ENCODE measurements at places on chromosomes 13 and 19. TPM values are rescaled to one million over a fixed set of nuclear protein-coding genes. Genes with fewer than 3 reads are reported as not detected.

DNA sequence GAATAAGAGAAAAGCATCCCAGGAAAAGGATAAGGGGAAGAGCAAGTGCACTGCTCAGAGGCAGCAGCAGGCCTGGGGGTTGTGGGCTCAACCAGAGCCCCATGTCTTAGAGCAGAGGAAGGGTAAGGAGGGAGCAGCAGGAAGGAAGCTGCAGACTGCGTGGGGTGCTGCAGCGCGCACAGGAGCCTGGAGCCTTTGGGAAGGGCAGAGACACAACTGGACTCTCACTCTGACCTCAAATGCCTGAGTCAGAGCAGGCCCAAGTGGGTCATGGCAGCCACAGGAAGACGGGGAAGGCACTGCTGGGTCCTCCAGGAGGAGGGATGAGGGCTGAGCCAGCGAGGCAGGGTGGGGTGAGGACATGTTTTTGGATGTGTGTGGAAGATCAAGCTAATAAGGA is 31.6 kb downstream of the SIGLEC7 start:
- no peak for DNase-seq

DNA sequence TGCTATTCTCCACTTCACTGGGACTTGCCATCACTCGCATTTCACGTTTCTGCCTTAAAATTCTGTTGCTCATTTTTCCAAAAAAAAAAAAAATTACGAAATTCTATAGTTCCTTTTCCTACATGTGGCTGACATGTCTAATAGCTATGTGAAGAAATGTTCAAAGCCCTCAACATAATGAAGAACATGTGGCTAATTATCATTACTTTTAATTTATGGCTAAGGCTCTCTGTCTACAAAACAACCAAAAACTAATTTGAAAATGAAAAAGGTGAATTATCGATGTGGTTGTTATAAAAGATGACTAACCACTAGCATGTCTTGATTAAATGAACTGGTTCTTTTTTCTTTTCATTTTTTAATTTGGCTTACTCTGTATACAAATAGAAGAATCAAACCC is 940.0 kb downstream of the EFNB2 start:
- no peak for DNase-seq

DNA sequence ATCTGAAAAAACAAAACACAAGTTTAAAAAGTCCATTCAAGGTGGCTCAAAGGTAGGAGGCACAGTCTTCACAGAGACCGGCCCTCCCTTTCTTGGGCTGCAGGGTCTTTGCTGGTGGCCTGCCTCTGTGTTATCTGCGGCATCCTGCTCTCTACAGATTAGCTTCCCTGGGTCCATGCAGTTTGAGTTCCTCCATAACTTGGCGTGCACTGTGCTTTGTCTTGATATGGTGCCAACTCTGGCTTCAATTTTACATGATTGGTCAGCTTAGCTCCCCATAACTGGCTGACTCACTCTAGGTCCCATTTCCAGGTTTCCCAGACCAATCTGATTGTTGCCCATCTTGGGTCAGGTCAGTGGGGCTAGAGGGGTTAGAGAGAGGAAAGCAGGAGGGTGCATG is 41.8 kb downstream of the TPT1 start:
- no peak for DNase-seq

GRCh38 chr13:75850916-75851315 is 214.8 kb downstream of the LMO7 start:
- DNase-seq: no peak

DNA sequence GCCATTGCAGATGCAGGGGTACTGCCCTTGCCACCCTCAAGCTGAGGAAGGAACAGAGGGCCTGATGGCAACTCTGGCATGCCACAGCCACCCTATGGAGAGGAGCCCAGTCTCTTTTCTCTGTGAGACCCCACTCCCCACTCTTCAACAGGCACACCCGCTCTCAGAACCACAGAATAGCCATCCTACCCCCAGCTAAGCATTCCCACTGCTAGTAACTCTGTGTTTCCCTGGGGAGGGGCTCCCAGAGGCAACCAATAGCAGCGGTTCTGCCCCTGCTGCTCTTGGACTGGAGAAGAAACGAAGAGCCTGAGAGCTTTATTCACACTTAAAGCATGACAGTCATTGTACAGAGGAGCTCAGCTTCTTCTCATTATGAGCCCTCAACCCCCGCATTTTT is 49.3 kb downstream of the UBL3 start:
- no peak for DNase-seq

GRCh38 chr13:48230541-48230940 is 2.5 kb upstream of the ITM2B start:
- no peak for DNase-seq

DNA sequence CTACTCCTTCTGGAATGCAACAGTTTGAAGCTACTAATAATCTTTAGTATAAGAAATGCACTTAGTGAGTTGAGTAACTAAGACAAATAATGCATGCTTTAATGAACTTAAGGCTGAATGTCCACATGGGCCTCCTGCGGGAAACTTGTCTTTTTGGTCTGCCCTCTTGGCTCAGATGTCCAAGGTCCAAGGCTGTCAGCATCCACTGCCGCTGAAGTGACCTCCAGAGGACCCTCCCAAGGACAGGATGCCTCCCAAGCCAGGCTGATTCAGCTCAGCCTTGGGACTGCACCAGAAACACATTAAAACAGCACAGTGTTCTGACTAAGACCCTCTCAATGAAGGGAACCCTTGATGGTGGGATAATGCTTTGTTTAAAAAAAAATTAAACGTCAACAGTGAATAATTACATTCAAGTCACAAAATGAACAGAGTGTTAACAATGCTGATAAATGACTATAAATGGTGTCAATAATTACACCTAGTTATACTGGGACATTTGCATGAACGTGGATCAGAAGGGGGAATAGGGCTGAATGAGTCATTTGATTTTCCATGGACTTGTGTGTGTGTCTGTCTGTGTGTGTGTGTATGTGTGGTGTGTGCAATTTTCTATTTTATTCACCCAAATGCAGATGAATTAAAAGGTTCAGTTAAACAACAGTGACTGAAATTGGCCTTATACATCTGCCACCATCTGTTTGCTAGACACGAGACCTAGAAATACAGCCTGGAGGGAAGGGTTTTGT is 150.5 kb downstream of the COL4A1 start:
- peak; percentile 21 for DNase-seq

- no peak for DNase-seq
Observed at GRCh38 chr19:17942582-17943273, 9.9 kb downstream of the CCDC124 start.

DNA sequence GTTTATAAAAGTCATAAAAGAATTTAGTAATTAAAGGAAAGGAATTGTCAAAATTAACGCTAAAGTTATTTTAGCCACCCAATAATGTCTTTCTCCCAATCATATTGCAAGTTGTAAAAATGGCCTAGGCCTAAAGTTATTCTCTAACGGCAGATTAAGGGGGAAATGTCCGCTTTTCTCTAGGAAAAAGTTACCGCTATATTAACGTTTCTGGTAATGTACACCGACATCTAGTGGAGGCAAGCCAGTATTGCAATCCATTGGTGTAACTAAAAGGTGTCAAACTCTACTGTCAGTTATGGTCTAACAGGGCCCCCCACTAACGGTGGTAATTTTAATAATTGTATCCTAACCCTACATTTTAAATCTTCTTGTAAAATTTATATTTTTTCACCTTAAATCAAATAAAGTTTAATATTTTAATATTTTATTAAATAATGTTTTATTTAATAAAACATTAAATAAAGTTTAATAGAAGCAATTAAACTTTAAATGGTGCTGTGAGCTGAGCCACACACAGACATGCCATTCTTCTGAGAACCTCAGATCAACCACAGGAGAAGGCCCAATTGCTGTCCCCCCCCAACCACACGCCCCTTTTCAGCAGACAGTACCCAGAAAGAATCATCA is 35.9 kb upstream of the ZSCAN5A start:
- DNase-seq: peak; percentile 28

DNA sequence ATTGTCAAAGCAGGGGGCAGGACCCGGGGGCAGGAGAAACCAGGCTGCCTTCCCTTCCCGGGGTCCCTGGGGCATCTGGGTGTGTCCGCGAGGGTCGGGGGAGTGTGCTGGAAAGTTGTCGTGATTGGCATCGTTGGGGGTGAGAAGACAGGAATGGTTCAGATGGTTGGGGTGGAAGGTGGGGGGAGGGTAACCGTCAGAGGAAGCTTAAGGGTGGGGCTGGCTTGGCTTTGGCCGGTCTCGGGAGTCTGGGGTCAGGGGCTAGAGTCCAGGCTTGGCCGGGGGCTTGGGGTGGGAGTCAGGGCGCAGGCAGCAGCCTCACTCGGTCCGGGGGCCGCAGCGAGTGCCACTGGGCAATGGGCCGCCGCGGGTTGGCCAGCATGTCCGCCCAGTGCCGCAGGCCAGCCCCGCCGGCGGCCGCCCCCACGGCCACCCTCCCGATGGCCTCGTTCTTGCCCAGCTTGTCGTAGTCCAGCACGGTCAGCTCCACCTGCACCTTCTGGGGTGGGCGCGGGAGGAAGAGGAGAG is 6.8 kb upstream of the DNAAF3 start:
- DNase-seq: no peak

- DNase-seq: peak; percentile 69
Observed at GRCh38 chr13:97359181-97360057, 74.5 kb upstream of the RAP2A start.

DNA sequence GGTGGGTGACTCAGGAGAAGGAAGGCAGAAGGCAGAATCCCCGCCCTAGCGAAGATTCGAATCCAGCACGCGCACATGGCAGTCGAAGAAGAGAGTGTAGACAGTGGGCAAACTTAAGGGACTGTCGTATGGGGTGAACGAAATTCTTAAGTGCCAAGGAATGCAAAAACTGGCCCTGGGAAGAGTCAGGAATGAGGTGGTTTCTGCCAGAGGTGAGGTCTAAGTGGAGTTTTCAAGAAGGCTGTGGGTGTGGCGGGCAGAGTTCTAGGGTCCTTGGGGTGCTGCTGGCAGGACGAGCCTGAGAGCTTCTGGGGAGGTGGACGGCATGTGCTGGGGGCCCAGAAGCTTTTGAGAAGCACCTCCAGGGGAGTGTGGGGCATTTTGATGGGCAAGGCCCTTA is 63.9 kb upstream of the RNF113B start:
- DNase-seq: no peak

GRCh38 chr13:113843864-113844556 is 19.9 kb downstream of the GAS6 start:
- no peak for DNase-seq

- peak; percentile 88 for DNase-seq
Observed at GRCh38 chr19:5036698-5037563, 68.0 kb downstream of the KDM4B start.

GRCh38 chr13:62084728-62085127 is 669.1 kb upstream of the PCDH20 start:
- no peak for DNase-seq

DNA sequence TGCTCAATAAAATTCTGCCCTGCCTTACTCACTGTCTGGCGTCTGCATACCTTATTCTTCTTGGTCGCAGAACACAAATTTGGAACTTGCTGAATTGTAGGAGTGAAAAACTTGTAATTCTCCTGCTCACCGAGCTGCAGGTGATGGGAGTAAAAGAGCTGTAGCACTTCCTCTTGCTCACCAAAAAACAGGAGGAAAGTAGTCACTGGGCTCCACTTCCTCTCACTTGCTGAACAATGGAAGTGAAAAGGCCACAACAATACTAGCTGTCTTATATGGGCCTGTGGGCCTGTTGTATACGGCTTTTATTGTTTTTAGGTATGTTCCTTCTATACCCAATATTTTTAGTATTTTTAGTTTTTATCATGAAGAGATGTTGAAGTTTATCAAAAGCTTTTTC is 978.7 kb downstream of the SLITRK5 start:
- DNase-seq: no peak

DNA sequence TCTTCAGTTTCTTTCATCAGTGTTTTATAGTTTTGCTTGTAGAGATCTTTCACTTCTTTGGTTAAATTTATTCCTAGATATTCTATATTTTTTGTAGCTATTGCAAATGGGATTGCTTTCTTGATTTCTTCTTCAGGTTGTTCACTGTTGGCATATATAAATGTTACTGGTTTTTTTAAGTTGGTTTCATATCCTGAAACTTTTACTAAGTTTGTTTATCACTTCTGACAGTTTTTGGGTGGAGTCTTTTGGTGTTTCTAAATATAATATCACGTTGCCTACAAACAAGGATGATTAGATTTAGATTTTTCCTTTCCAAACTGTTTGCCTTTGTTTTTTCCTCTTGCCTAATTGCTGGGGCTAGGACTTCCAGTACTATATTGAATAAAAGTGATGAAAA is 109.7 kb downstream of the PAN3 start:
- no peak for DNase-seq

GRCh38 chr13:111898956-111899713 is 167.8 kb upstream of the SOX1 start:
- no peak for DNase-seq

DNA sequence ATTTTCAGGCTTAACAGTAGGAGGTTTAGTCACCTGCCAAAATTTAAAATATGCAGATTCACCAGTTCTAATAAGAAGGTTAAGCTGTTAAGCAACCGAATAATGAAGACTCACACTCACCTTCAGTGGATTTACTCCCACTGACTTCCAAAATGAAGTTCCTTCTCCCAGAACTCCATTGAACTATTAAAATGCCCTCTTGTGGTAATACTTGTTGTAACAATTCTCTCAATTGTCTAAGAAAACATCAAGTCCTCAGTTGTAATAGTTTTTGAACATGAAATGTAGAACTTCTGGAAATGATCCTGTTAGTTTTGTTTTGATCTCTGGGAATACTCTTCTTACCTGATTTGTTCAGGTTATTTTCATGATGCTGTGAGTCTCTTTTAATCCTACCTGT is 522.0 kb upstream of the ATXN8OS start:
- DNase-seq: no peak

GRCh38 chr13:93472814-93473296 is 246.2 kb downstream of the GPC6 start:
- no peak for DNase-seq

DNA sequence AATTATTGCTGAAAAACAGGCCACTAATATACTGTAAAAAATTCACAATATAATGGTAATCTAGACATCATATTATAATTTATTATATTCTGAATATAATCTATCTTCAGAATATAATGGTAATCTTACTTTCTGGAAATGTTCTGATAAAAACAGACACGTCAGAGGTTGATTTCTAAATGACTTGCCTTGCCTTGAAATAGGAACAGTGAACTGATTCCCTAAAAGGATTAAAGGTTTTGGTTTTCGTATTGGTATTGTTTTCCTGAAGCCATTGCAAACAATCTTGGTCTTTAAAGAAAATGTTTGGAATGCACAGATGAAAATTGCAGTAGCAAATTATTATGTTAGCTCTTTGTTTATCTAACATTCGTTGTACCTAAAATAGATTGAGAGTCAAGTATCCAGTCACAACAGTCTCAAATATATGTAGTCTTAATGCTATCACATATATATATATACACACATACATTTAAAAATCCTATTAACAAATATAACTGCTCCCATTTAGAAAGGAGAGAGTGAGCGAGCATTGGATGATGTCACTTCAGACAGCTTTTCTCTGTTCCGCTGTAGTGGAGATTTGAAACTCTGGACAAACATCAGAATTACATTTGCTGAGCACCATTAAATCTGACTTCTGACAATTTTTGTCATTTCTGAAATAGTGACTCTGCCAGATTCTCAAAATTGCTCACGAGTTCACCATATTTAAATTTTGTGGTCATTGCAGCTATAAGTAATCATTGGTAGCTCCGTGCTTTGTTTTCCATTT is 1.7 kb downstream of the ITM2B start:
- peak; percentile 23 for DNase-seq

Gene ZNF525
- 3.5 TPM for total RNA-seq

Gene MPHOSPH8
- total RNA-seq: 23.7 TPM

Gene ZNF528
- total RNA-seq: 15.9 TPM

Gene PRKCG
- not detected for total RNA-seq

Gene DCT
- not detected for total RNA-seq

Gene C13orf42
- total RNA-seq: not detected

Gene THSD8
- 30.7 TPM for total RNA-seq

Gene SLC25A41
- total RNA-seq: not detected

Gene RGL3
- 10.4 TPM for total RNA-seq

Gene C19orf33
- not detected for total RNA-seq

Gene KIR2DL4
- total RNA-seq: not detected

Gene DCLK1
- total RNA-seq: not detected

Gene GAS6
- 700 TPM for total RNA-seq

All from HFFc6 (cell line).